ENCODE measurements at places on chromosomes 7 and 10.
A peak's percentile ranks its signal among the peaks of the same experiment; 100 is the strongest.

- no peak for DNase-seq
Measured at GRCh38 chr7:30001998-30002397, 12.4 kb upstream of the SCRN1 start.

GRCh38 chr10:30215141-30215540 is 133.9 kb downstream of the MTPAP start:
- no peak for DNase-seq

DNA sequence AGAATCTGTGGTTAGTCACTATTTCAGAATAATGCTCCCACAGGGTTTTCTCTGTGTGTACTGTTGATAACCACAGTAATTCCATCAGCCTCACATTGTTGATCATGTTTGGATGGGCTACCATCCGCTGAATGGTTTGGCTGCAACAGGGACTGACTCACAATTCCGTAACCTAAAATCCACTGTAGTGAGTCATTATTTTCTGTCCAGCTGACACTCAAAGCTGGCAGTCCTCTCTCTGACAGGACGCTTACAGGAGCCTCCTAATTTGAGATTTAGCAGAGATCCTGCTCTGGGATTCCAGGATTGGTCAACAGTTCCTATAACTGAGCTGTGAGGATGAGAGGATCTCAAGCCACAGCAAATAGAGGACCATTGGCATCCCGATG is 32.7 kb downstream of the VWA2 start:
- DNase-seq, result peak; percentile 91

- no peak for DNase-seq
Measured at GRCh38 chr7:132930881-132931280, 151.0 kb downstream of the CHCHD3 start.

GRCh38 chr10:11023009-11023953 is 5.6 kb downstream of the CELF2 start:
- no peak for DNase-seq

GRCh38 chr10:63173468-63174232 is 40.5 kb downstream of the NRBF2 start:
- DNase-seq, result no peak

DNA sequence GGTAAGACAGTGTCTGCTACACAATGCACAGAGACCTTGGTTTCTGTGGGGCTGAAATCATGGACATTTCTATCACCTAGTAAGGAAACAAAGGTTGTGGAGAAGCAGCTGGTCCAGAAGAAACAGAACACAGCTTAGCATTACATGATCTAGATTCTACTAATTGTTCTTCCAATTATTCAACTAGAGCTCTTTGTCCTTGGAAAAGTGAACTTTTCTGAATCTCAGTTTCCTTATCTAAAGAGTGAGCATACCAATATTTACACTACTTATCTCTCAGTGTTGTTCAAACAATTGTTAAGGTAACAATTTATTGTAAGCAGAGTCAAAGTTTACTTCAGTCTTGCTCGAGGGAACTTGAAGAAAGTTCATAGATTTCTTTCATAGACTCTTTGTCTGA is 42.3 kb upstream of the TRIM24 start:
- no peak for DNase-seq

DNA sequence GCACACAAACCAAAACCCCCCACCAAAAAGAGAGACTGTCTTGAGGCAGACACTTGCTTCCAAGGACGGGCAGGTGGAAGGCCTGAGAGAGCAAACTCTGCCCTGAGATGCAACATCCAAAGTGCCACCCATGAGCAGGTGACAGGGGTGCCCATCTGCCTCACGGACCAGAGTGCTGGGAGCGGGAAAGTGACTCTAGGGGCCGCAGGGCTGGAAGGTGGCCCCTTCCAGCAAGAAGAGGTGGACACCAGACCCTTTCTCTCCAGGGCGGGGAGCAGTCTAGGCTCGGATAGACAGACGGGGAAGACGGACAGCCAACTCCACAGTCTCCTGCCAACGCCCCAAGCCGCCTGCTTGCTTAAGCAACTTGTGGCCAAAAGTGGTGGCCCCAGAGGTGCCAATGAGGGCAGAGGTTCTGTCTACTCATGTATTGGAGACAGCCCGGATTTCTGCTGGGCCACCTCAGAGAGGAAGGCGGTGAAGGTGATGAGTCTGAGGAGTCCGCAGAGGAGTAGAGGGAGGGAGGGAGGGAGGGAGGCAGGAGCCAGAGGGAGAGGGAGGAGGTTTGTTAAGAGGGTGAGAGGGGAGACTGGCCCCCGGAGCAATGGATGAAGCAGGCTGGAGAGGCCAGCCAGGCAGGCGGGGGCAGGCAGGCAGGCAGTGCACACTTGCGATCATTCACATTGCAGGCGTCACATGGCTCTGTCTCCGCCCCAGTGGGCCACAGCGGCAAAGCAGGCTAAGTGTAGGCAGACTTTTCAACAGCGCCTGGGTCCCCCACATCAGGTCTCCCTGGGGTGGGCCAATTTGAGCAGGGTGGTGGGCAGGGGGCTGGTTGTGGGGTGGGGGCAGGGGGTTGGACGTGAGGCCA is 65.6 kb downstream of the SLC29A4 start:
- no peak for DNase-seq

- no peak for DNase-seq
Measured at GRCh38 chr7:152949790-152950189, 190.2 kb downstream of the ACTR3B start.

- DNase-seq, result no peak
Measured at GRCh38 chr7:128045766-128046165, 14.5 kb upstream of the LRRC4 start.

- no peak for DNase-seq
Measured at GRCh38 chr7:111796671-111797070, 234.4 kb upstream of the IMMP2L start.

- DNase-seq, result peak; percentile 1
Measured at GRCh38 chr7:72405418-72405817, 6.7 kb downstream of the CALN1 start.

GRCh38 chr10:69332278-69333010 is 54.1 kb downstream of the HK1 start:
- DNase-seq, result no peak

DNA sequence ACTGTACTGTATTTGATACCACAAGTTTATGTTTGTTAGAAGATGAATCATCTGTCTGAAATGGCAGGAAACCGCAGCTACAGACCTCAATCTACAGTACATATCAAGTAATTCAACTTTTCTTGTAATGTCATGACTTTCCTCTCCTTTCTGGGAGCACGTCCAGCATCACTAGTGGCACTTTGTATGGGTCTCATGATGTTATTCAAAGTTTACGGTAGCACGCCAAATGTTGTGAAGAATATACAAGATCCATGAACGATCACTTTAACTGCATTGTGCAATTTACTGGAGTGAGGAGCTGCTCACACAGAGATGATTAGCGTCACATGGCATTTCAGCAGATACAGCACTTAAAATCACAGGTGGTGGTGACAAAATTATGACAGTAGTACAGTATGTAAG is 257.8 kb upstream of the GNAI1 start:
- DNase-seq, result peak; percentile 27

GRCh38 chr7:151607464-151607867 is 87.8 kb upstream of the RHEB start:
- DNase-seq, result no peak

- DNase-seq, result no peak
Measured at GRCh38 chr7:158390460-158390859, 197.2 kb downstream of the PTPRN2 start.

DNA sequence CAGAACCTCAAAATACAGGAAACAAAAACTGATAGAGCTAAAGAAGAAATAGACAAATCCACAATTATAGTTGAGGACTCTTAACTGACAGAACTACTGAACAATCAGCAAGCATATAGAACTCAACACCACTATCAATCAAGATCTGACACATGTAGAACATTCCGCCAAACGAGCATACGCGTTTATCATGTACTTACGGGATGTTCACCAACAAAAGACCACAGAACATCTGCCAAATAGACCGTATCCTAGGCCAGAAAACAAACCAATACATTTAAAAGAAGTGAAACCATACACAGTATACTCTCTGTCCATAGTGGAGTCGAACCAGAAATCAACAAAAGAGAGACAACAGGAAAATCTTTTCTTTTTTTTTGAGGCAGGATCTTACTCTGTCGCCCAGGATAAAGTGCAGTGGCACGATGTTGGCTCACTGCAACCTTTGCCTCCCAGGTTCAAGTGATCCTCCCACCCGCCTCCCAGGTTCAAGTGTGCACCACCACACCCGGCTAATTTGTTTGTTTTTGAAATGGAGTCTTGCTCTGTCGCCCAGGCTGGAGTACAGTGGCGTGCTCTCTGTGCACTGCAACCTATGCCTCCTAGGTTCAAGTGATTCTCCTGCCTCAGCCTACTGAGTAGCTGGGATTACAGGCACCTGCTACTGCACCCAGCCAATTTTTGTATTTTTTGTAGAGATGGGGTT is 5.1 kb downstream of the GNA12 start:
- DNase-seq, result no peak

DNA sequence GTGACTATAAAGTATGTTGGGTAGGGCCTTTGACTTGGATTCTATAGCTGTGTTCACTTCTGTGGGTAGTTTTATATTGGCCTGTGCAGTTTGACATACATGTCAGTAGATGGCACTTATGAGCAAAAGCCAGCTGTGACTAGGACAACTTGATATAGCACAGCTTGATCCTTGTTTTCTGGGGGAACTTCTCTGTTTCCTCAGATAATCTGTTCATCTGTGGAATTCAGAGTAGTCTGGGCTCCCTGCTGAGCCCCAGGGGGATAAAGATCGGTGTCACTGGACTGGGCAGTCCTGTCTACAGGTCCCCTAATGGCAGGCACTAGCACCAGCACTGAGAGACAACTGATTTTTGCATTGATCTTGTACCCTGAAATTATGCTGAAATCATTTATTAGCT is 25.4 kb downstream of the CYP2C9 start:
- peak; percentile 12 for DNase-seq

- peak; percentile 52 for DNase-seq
Measured at GRCh38 chr10:110151467-110151866, 55.9 kb upstream of the MXI1 start.

Measured in epithelial cell of prostate (primary cell).